Suprapubic skin (tissue), 4 donors: ENCODE measurements at places on chromosomes 5 and 9. TPM values are rescaled to one million over a fixed set of nuclear protein-coding genes. Genes with fewer than 3 reads are reported as not detected.

The TNC gene
- total RNA-seq, result 27.0 TPM

The NR2F1 gene
- 0.68 TPM for total RNA-seq

The AGXT2 gene
- total RNA-seq, result not detected

The HTR4 gene
- 1.6 TPM for total RNA-seq

The CXXC5 gene
- 21.8 TPM for total RNA-seq

The GNG10 gene
- total RNA-seq, result 20.6 TPM

The IL4 gene
- total RNA-seq, result not detected

GRCh38 chr9:82397534-82397933 is 409.0 kb downstream of the SPATA31D1 start:
- no peaks in the 10 kb centered on the region for H3K27me3 ChIP-seq
- no peaks in the 10 kb centered on the region for H3K36me3 ChIP-seq
- no peak overlapping the region for H3K4me3 ChIP-seq
- H3K27ac ChIP-seq, result no peak overlapping the region

DNA sequence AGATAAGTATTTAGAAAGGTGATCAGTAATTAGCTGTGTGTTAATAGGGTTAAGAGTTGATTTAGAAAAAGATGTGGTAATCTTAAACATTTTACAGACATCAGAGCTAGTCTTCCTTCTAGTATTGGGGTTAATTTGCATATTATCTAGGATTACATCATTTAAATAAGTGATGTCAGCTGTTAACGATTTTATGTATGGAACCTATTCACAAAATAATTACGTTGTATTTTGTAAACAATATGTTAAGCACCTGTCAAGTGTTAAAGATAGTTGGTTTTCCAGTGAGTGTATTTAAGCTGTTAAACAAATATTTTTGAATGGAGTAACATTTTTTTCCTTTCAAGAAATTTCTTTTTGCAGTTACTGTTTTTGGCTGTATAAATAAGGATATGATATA is 2.2 kb downstream of the DCP2 start:
- no peaks in the 10 kb centered on the region for H3K36me3 ChIP-seq
- no peak overlapping the region for H3K27ac ChIP-seq
- no peak overlapping the region for H3K4me3 ChIP-seq
- H3K4me1 ChIP-seq, result peaks cover 48% of the 10 kb centered on the region
- DNase-seq, result no peak

- H3K36me3 ChIP-seq, result no peaks in the 10 kb centered on the region
- no peak overlapping the region for H3K27ac ChIP-seq
- no peaks in the 10 kb centered on the region for H3K27me3 ChIP-seq
- no peak for DNase-seq
- H3K4me3 ChIP-seq, result no peak overlapping the region
Observed at GRCh38 chr5:72074251-72074650, 33.0 kb upstream of the MAP1B start.

DNA sequence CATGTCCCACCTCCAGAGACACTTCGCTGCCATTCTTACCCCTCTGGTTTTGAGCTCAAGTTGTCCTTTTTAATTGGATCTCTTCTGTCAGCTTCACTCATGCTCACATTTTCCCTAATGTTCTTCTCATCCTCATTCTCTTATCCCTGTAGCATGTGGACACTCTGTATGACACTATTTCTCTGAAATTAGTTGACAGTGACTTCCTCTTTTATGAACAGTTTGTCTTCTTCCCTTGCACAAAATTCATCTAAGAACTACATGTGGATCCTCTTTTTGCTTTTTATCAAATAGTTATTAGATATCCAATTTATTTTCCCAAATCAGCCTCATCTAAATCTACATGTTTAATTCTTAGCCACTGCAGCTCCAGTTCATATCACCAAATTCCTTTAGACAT is 676.2 kb downstream of the MAT2B start:
- no peaks in the 10 kb centered on the region for H3K36me3 ChIP-seq
- no peak for DNase-seq
- H3K4me3 ChIP-seq, result no peak overlapping the region
- no peaks in the 10 kb centered on the region for H3K27me3 ChIP-seq
- H3K4me1 ChIP-seq, result no peaks in the 10 kb centered on the region
- no peak overlapping the region for H3K27ac ChIP-seq

GRCh38 chr5:111779922-111780292 is 22.9 kb upstream of the NREP start:
- H3K27me3 ChIP-seq, result no peaks in the 10 kb centered on the region
- no peak for DNase-seq
- H3K36me3 ChIP-seq, result no peaks in the 10 kb centered on the region
- H3K4me3 ChIP-seq, result no peak overlapping the region
- H3K4me1 ChIP-seq, result peaks cover 6% of the 10 kb centered on the region

- no peaks in the 10 kb centered on the region for H3K27me3 ChIP-seq
- no peak for DNase-seq
- no peaks in the 10 kb centered on the region for H3K36me3 ChIP-seq
- H3K27ac ChIP-seq, result no peak overlapping the region
- no peak overlapping the region for H3K4me3 ChIP-seq
Observed at GRCh38 chr5:59698207-59699178, 195.0 kb downstream of the PDE4D start.

GRCh38 chr9:134741846-134742245 is 100.2 kb downstream of the COL5A1 start:
- H3K27me3 ChIP-seq, result peaks cover 3% of the 10 kb centered on the region
- peaks cover 26% of the 10 kb centered on the region for H3K36me3 ChIP-seq
- H3K4me3 ChIP-seq, result no peak overlapping the region
- no peak overlapping the region for H3K27ac ChIP-seq

DNA sequence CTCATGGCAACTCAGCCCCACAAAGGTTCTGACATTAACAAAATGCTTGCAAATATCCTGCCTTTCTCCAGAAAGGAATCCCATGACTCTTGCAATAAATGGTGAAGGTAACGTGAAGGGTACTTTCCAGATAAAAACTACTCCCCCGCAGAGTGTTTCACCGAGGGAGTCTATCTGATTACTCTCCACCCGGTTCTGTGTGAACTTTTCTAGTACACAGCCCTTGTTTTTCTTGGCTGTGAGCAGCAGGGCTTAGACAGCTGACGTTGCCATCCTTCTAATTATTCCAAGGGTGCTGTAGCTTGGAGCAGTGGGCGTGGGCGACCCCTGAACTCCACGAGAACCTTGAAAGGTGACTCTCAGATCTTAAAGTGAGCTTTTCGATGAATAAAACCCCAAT is 276.0 kb upstream of the IRX4 start:
- H3K27ac ChIP-seq, result no peak overlapping the region
- no peaks in the 10 kb centered on the region for H3K36me3 ChIP-seq
- no peaks in the 10 kb centered on the region for H3K27me3 ChIP-seq
- peaks cover 17% of the 10 kb centered on the region for H3K4me1 ChIP-seq
- DNase-seq, result peak; percentile 21

- H3K4me1 ChIP-seq, result peaks cover 40% of the 10 kb centered on the region
- H3K4me3 ChIP-seq, result no peak overlapping the region
- DNase-seq, result no peak
- no peaks in the 10 kb centered on the region for H3K36me3 ChIP-seq
Observed at GRCh38 chr9:130026583-130027340, 16.2 kb downstream of the FNBP1 start.

DNA sequence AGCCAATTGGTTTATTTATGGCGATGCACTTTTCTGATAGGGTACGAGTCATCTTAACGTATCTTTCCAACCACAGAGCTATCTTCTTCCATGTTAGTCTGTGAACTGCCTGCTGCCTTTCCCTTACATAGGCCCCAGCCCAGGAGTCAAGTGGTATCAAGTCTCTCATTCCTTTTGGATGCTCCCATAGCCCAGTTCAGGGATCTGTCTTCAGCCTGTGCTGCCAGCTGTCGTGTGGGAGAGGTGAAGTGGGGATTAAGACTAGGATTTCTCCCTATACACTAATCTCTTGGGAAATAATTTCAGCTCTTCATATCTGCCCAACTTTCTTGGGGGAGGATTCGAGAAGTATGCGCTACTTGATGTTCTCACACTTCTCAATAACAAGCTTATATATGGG is 475.7 kb downstream of the EBF1 start:
- H3K27me3 ChIP-seq, result no peaks in the 10 kb centered on the region
- no peak overlapping the region for H3K4me3 ChIP-seq
- no peaks in the 10 kb centered on the region for H3K4me1 ChIP-seq
- no peaks in the 10 kb centered on the region for H3K36me3 ChIP-seq
- no peak for DNase-seq
